SHP77 (cell line): ENCODE measurements at places on chromosomes 7 and 10.

GRCh38 chr10:95458871-95459270, 102.3 kb downstream of the SORBS1 start:
- no peak for DNase-seq

DNA sequence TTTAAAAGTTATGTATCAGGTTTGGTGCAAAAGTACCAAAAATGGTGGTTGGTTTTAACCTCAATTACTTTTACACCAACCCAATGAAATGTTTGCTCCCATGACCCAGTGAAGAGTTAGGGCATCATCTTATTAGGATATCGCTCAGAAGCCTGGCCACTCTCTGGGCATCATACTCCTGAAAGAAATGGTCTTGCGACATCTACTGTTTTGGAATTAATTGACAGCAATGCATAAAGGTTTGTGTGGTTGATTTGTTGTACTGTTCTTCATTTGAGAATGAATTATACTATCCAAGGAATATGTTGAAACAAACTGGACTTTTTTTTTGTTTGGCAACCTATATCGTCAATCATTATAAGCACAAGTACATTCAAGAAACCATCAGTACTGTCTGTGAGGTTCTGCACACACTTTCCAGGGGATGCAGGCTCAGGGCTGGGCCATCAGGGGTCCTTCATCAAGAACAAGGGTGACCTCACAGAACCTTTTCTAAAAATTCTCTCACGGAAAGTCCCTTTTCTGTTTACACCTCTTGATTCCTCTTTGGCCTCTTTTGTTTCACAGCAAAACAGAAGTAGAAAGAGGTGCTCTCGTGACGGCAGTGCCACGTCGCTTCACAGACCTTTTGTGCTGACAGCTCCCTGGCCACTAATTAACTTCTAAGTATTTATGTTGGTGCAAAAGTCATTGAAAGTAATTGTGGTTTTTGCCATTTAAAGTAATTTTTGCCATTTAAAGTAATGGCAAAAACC, 117.2 kb upstream of the KLF6 start:
- DNase-seq = no peak

- DNase-seq = no peak
These were observed 369.6 kb downstream of the FRMD4A start for GRCh38 chr10:13961097-13961496.

DNA sequence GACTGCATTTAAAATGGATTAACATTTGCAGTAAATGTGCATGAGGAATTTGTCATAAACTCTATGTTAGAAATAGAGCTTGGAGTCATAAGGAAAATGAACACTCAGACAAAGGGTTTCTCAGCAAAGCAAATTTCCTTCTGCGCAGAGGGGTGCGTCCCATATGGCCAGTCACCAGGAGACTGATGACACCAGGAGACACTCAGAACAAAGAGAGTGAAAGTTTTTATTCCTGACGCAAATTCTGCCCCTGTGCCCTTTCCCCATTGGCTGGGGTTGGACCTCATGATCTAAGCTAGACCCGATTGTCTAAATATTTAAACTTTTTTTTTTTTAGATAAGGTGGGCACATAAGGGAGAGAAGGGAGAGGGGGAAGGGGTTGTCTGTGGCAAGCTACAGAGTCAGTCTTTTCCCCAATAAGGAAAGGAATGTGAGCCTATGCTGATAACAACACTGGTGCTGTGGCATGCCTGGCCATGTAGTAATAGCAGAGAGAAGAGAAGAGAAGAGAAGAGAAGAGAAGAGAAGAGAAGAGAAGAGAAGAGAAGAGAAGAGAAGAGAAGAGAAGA, 202.0 kb downstream of the POM121L12 start:
- DNase-seq = no peak

- DNase-seq = no peak
These were observed 245.7 kb downstream of the WDR11 start for GRCh38 chr10:121096617-121097431.

DNA sequence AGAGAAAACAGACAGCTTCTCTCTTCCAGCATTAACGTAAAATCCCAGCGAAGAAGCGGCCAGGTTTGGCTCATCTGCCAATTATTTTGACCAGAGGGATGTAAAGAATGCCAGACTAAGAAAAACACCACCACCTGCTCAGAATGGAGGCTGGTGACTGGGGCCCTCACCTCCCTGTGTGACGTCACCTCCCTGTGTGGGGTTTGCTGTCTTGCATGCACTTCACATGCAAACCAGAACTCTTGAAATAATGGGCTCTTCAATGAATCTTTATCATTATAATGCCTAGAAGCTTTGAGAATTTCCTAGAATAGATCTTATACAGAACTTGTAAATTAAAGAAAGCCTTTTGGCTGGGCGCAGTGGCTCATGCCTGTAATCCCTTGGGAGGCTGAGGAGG, 101.8 kb upstream of the WAC start:
- DNase-seq = no peak

- no peak for DNase-seq
These were observed 33.2 kb downstream of the PITRM1 start for GRCh38 chr10:3139216-3139910.
